ENCODE measurements at places on chromosomes 4 and X.

DNA sequence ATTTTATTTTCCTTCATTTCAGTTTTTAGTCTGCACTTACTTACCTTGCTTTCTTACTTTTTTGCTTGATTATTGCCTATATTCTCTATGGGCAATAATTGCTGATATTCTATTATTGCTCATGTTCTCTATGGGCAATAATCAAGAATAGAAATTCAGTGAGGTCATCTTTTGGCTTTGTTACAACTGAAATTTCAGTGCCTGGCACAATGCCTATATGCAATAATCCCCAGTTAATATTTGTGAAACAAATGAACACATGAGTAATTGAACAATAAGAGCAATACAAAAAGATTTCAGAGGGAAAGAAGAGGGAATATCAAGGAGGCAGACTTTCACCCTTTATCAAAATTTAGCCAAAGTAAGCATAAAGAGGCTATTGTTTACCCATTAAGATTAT, 48.6 kb upstream of the ARSJ start:
- DNase-seq, result no peak

DNA sequence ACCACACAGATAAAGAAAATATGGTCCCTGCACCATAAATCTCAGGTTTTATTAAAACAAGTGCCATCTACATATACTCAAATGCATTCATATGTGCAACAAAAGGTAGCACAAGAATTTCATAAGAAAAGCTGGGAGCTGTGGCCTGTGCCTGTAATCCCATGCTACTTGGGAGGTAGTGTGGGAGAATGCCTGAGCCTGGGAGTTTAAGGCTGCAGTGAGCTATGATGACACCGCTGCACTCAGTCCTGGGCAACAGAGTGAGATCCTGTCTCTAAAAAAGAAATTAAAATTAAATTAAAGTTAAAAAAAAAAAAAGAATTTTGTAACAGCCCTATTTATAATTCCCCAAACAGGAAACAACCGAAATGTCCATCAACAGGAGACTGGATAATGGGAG, 81.3 kb upstream of the JADE1 start:
- no peak for DNase-seq

DNA sequence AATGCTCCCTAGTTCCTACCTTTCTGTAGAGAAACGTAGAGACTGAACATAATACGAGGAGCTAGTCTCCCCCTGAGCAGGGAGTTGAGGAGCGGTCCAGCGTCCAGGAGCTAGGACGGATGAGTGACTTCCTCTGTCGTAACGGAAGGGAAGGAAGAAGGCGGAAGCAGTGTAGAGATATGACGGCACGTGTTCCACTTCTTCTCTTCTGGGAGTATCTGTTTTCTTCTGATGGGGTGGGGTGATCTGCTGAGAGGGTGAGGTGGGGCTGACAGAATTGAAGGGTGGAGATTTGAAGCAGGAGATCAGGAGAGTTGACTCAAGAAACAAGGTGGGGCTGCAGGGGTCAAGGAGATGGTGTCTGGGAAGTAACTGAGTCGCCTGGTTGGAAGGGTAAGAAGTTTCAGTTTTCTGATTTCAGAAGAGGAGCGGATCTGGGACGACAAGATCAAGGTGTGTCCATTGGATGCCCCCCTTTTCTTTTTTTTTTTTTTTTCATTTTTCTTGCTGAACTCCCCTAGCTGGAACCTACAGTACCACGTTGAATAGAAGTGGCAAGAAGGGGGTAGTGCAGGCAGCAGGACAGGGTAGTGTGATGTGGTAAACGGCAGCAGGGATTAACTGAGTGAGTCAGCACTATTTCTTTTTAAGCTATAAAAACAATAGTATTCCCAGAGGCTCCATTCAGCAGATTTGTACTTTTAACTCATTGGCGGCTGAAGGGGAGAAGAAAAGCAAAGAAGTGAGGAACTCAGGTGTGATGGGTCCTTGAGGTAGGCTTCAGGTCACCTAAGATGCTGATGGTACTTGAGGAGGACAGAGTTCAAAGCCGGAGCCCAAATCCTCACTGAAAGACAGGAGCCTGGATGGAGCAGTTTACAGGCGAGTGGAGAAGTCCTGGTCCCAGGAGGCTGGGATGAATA, 50.8 kb upstream of the SETD7 start:
- DNase-seq, result no peak

DNA sequence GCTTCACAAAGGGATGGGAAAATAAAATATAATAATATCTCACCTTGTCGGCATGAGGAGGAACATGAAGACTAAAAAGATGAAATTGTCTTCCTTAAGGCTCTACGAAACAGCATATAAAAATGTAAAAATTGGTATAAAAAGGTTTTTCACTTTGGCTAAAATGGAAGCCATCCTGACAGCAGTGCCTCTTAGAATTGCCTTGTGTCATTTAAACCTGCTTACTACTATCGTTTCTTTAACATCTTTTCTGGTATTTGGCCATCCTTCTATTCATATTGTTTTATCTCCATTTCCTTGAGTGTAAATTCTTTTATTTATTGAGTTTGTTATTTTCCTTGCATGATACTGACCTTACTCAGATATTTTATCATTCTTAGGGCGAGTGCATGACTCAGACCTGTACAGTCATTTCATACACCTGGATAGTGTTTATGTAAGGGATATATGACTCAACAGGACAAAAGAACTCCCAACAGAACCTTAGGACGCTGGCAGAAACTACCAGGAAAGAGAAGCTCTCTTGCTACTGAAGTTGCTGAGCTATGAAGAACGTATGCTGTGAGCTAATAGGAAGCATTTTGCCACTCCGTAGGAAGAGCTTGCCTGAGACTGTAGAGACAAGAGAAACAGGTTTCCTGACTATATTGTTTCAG, 5.8 kb upstream of the CDKN2AIP start:
- DNase-seq, result no peak

DNA sequence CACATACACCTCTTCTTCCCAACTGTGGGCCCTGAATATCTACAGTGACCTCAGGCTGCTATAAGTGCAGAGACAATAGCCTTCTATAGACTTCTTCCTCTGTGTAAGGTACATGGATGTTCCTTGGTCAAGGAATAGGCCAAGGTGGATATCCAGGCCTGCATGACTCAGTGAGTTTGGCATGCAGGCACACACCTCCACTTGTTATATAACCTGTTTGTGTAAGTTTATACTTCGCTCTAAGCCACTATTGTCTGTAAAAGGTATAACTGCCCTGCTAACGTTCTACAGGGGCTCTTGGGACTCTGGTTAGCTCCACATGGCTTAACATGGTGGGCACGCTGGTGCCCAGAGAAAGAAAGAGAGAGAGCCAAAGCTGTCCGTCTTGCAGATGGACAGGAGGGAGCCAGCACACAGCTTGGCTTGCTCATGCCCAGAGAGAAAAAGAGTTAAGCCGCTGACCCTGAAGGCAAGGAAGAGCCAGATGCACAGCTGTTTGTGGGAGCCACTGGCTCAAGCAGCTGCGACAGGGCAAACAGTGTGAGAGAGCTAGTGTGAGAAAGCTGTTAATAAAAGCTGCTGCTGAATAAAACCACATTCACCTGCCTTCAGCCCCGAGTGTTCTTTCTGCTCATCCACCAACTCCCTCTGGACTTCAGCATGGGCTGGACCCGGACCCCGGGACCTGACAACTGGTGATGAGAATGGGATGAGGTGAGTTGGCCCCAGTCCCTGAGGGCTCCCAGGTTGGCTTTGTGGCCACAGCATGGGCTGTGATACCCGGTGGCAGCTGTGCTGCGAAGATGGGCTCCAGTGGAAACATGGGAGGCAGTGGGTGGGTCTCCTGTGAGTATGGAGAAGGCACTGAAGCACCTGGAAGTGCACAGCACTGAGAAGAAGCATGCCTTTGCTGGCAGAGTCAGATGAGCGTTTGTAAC, 44.5 kb upstream of the ZBTB33 start:
- no peak for DNase-seq

All from CD4-positive, alpha-beta T cell treated with Interleukin-17A for 1 hour (primary cell).